Urinary bladder (tissue), 4 donors: ENCODE measurements at places on chromosomes 11 and 22. TPM values are rescaled to one million over a fixed set of nuclear protein-coding genes. Genes with fewer than 3 reads are reported as not detected.
A peak's percentile ranks its signal among the peaks of the same experiment; 100 is the strongest.

GGTLC3 gene
- not detected for polyA plus RNA-seq

APOA5 gene
- 0.38 TPM for polyA plus RNA-seq

MYBPC3 gene
- polyA plus RNA-seq: 0.03 TPM

UBQLNL gene
- 0.35 TPM for polyA plus RNA-seq

GRCh38 chr11:124301548-124301947 is 12.2 kb downstream of the OR8D1 start:
- no peak for DNase-seq

GRCh38 chr11:10809373-10810160 is 841 bp upstream of the EIF4G2 start:
- no peak for DNase-seq

GRCh38 chr11:31860391-31860790 is 49.3 kb upstream of the PAX6 start:
- no peak for DNase-seq

DNA sequence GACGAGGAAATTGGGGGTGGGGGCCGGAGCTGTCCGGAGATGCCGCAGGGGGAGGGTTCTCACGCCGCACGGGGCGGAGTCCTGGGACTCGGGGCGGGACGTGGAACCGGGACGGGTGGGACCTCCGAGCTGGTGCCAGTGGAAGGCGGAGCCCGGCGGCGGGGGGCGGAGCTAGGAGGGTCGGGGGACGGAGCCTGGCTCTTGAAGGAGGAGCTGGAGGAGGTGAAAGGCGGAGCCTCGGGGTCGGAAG is 271 bp downstream of the FKBP2 start:
- peak; percentile 97 for DNase-seq

DNA sequence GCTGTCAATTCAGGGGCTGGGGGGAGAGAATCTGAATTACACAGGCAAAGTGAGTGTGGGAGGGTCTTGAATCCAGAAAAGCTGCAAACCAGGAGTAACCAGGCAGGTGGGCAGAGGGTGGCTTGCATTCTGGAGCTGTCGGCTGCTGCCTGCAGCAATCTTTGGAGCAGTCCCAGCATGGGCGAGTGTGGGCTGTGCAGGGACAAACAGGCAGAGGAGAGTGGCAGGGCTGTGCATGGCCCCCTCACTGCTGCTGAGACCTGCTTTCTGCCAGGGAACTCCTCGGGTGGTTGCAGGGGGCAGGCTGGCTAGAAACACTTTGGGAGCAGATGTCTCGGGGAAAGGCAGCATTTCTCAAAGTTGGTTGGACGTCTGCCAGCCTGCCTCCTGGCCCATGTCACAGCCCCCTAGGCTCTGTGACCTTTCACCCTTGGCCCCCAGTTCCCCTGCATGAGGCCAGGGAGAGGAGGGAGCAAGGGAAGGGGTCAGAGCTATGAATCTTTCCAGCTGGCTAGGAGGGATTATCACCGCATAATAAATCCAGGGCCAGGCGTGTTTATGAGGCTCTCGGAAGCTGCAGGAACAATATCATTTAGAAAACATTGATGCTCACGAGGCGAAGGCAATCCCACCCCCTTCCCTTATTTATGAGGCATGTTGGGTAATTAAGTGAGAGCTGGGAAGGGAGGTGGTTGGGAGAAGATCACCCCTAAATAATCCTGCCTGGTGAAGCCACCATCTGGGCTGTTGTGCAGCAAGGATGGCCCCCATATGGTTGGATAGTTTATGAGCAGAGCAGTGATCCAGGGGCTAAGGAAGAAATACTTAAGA is 212.3 kb upstream of the NCAM1 start:
- no peak for DNase-seq
